ENCODE measurements at places on chromosomes 3 and 15.

GRCh38 chr3:122589297-122589696, 11.8 kb downstream of the PARP15 start:
- no peak for DNase-seq

DNA sequence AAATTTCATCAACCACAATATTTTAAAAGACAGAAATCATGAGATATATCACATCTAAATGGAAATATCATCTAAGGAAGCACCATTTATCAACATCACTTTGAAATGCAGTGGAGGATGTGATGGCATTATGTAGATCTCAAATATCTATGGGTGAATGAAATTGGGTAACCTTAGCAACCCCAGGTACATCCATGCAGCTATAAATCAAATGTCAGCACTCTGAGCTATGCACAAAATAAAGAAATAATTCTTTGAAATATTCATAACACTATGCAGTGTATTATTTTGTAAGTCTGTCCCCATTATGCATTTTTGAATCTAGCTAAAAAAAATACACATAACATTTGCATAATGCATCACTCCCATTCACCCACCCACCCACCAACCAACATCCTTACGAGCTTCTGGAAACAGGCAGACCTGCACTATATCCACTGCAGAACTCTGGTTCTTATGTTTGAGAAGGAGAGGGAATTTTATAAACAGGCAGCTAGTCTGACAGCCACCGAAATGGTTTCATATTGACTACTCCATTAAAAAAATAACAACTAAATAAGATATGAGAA, 186.8 kb downstream of the SHOX2 start:
- DNase-seq: no peak

DNA sequence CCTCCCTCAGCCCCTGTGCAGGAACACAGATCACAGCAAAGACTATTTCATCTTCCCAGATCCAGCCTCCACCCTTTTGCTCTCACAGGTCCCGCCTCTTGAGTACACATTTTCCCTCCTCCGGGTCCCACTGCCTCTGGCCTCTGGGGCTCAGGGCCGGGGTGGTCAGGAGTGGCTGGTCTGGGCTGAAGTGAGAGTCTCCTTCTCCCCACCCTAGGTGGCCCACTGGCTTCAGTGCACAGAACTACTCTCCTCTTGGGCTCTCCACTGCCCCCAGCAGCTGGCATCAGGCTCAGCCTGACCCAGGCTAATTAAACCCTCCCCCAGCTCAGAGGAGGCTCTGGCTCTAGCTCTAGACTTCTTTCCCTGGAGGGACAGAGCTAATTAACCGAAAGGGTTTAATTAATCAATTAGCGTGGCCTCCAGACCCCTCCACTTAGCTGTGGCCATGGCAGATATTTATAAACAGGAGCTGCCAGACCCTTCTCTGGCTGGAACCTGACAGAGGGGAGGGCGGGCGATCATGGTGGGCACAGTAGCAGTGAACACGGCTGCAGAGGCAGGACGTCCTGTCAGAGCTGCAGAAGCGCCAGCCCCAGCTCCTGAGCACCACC, 15.1 kb downstream of the DUSP7 start:
- DNase-seq: no peak

DNA sequence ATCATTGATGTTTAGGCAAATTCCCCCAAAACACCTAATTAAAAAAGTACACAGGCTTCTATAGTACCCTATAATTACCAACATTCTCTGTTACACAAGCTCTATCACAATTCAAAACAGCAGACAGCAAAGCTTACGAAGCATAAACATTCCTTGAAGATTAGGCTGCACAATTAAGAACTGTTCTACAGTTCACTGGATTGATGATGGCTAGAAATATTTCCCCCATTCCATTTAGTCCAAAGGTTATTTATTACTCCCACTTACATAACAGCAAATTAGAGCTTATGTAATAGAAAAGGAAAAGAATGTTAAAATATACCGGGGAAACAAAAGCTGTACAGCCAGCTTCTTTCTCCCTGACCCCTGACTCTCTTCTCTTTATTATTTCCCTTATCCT, 49.3 kb downstream of the UACA start:
- no peak for DNase-seq

DNA sequence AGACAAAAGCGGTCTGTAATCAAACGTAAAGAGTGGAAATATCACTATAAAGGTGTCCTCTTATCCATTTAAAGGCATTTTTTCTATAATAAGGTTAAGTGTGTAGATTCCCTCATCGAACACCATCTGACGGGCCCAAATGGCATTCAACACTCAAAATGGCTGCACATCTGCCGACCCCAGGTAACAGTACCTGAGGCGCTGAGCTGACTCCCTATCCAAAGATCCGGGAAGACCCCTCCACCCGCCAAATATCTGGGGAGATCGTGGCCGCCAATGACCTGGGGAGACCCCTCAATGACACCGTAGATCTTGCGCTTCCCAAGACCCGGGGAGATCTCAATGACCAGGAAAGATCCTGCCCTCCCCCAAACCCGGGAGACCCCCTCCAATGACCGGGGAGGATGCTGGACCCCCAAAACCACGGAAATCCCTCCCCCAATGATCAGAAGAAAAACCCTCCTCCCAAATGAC, 476 bp downstream of the IP6K2 start:
- no peak for DNase-seq

- DNase-seq: no peak
Measured at GRCh38 chr3:15051531-15051930, 13.6 kb downstream of the MRPS25 start.

DNA sequence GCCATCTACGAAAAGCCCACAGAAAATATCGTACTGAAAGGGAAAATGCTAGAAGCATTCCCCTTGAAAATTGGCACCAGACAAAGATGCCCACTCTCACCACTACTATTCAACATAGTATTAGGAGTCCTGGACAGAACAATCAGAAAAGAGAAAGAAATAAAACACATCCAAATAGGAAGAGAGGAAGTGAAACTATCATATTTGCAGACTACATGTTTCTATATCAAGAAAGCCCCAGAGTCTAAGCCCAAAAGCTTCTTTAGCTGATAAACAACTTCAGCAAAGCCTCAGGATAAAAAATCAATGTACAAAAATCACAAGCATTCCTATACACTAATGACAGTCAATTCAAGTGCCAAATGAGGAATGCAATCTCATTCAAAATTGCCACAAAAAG, 15.6 kb downstream of the OR5K3 start:
- DNase-seq: no peak

GRCh38 chr3:143822374-143822773, 25.9 kb downstream of the SLC9A9 start:
- DNase-seq: no peak

DNA sequence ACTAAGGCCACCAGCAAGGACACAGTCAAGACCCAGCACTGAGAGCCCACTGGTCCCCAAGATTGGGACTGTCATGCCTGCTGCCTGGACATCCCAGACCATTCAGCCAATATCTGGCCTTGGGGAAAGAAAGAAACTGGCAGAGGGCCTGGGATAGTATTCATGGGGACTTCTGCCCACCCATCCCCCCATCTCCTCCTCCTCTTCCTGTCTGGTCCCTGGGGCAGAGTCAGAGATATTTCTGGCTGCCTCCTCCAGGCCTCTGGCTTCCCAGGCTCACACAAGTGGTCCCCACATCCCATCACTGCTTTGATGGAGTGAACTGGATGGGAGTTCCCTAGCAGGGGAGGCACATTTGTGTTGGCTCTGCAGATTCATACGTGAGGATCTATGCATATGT, 4.2 kb upstream of the RASL12 start:
- no peak for DNase-seq

DNA sequence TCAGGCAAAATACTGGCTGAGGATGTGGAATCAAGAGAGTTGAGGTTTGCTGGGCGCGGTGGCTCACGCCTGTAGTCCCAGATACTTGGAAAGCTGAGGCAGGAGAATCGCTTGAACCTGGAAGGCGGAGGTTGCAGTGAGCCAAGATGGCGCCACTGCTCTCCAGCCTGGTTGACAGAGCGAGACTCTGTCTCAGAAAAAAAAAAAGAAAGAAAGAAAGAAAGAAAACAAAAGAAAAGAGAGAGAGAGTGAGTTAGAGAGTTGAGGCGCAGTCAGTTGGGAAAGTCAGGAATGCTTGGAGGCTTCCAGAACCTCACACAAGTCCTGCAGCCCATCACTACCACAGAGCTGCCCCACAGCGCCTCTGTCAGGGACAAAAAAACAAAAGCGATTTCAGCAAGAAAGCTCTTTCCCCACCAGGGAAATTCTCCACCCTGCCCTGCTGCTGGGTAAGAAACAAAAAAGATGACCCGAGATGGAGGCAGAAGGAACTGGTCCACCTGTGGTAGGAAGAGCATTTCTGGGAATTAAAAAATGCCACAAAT, 13.8 kb downstream of the HDC start:
- no peak for DNase-seq

All from activated naive CD4-positive, alpha-beta T cell (primary cell).